Activated T-cell treated with anti-CD3 and anti-CD28 coated beads for 48 hours (primary cell): ENCODE measurements at places on chromosomes 4 and X.

- no peak for DNase-seq
Observed at GRCh38 chr4:87093443-87094123, 126.8 kb downstream of the KLHL8 start.

DNA sequence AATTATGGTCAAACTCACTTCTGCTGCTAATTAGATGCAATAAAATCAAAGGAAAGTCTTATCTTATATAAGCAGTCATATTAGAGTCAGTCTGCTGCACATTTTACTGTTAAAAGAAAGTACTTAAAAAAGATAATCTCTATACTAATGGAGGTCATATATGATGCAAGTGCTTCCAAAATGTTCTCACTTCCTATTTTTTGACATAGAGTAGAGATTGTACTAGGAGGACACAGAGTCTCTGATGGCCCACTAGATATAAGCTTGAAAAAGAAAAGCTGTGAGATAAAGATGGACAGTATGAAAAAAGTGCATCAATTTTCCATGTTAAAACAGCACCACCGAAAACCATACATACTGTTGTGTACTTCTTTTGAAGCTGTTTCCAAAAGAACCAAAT lies 196.9 kb downstream of the KLHL13 start:
- no peak for DNase-seq

- DNase-seq, result no peak
Observed at GRCh38 chr4:8916906-8917305, 45.3 kb upstream of the HMX1 start.

- DNase-seq, result no peak
Observed at GRCh38 chrX:132015875-132016274, 7.2 kb upstream of the STK26 start.

- DNase-seq, result no peak
Observed at GRCh38 chr4:30757357-30757756, 37.2 kb downstream of the PCDH7 start.

- DNase-seq, result no peak
Observed at GRCh38 chrX:110251526-110251925, 66.4 kb downstream of the AMMECR1 start.

DNA sequence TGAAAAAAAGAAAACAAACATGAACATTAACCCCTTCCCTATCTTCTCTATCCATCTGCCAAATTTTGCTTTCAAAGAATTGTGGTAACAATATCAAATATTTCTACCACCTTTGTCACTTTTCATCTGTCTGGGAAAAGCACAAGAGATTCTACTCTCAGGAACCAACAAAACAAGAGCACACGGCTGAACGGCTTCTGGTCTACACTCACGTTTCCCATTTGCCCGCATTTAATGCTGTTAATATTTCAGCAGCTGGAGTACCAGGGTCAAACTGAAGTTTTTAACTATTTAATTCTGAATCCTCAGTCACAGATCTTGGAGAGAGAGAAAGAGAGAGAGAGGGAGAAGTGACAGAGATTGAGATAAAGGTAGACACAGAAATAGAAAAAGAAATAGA lies 91.4 kb downstream of the UNC5C start:
- DNase-seq, result no peak

DNA sequence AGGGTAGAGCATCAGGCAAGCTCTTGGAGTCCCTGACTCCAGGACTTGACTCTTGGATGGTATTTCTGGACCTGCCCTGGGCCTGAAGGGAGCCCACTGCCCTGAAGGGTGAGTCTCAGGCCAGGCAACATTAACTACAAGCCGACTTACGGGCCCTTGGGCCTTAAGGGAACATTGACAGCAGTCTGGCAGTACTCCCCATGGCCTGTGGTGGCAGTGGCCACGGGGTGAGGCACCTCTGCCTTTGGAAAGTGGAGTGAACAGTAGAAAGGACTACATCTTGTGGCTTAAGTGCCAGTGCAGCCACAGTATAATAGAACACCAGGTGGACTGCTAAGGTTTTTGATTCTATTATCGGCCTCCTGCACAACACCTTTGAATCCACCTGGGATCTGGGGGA lies 36.3 kb downstream of the SH3BGRL start:
- no peak for DNase-seq

DNA sequence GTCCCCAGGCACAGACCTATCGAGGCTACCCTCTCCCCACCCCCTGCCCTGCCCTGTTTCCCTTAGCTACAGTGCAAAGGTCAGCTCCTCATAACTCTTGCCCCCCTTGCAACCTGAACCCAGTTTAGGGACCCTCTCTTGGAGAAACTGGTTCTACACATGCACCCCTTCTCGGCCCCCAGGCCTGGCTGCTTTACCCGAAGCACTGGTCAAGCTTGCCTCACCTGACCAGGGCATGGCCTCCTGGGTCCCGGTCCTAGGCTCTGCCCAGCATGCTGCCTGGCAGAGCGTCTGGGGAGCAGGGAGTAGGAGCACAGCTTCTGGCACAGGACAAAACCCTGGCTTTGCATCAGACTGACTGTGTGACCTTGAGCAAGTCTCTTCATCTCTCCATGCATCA lies 28.0 kb downstream of the ZNF185 start:
- DNase-seq, result no peak

- DNase-seq, result no peak
Observed at GRCh38 chrX:136529795-136530194, 2.2 kb upstream of the VGLL1 start.

DNA sequence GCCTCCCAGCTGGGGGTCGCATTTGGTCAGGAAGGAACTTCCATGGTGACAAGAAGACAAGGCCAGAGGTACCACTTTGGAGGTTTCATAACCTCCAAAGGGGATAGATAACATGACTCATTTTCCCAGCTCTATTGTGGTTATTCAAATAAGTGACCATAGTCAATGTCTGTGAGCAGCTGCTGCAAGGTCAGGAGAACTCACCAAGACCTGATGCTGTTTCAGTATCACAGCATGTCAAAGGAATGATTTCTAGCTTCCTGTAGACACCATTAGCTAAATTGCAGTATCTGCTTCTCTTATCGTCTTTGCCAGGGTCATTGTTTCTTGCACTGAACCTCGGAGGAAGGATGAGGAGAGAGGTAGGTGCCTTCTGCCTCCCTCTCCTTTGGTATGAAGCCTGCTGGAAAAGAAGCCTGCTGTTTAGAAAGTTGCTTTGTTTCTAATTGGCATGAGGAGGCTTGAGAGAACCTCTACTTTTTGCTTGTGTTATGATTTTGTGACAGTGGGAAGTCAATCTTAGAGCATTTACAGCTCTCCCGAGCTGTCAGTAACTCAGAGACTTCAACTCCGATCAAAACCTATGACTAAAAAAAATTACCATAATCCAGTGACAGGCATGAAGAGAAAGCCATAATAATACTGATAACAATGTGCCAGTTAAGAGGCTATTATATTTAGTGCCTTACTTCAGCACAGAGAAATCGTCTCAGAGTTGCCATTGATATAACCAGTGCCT lies 38.0 kb upstream of the GATB start:
- DNase-seq, result no peak

GRCh38 chr4:150108691-150109090 lies 30.4 kb downstream of the DCLK2 start:
- DNase-seq, result no peak

GRCh38 chrX:44246826-44247225 lies 96.6 kb downstream of the EFHC2 start:
- no peak for DNase-seq

DNA sequence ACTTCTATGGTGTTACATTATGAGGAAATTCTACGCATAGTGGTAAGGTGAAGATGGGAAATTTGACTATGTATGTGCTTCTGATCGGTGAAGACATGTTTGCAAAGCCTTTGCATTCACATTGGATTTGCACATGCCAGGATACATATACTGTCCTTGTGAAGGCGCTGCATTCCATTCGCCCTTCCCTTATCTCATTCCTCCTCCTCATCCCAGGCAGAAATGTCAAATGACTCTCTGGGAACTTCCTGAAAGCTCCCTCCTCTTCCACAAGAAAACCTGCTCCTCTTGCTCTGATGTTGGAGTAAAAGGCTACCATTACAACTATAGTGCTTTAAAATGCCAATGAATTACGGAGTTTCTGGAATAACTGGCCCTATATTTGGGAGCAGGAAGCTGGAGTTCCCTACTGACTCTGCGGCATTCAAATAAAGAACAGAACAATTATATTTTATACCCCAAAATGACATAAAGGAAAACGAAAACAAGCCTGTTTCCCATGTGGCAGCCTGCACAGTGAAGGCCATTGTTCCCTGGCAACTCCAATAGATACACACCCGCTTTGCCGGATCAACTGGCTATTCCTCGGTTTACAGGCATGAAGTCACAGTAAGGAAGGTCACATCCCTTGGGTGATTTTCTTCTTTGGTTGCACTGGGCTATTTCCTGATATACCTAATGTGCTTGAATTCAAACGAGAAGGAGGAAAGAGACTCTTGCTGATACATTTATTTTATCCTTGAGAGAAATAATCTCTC lies 84.5 kb downstream of the AREG start:
- no peak for DNase-seq

GRCh38 chr4:55468724-55469123 lies 73.0 kb downstream of the TMEM165 start:
- no peak for DNase-seq

GRCh38 chrX:29466456-29466855 lies 748.9 kb upstream of the MAGEB2 start:
- no peak for DNase-seq

- no peak for DNase-seq
Observed at GRCh38 chrX:2549876-2550275, 49.1 kb upstream of the DHRSX start.

DNA sequence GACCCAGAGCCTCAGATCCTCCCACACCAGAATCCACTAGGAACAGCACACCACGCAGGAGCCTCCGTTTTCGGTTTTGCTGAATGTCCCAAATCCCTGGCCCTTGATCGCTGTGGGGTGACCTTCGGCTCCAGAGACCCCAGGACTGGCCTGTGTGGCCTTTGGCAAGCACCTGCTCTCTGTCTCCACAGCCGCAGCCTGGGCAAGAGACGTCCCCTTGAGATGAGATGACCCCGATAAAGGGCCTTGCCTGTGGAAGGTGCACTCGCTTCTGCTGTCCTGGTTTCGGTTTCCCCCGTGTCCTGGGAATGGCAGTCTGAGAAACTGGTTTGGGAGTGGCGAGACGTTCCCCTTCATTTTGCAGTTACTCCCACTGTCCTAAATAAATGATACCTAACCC lies 9.6 kb downstream of the PSAPL1 start:
- no peak for DNase-seq

GRCh38 chrX:11066812-11067211 lies 44.3 kb upstream of the HCCS start:
- DNase-seq, result no peak

GRCh38 chr4:187612301-187612700 lies 383.3 kb upstream of the ZFP42 start:
- DNase-seq, result no peak

DNA sequence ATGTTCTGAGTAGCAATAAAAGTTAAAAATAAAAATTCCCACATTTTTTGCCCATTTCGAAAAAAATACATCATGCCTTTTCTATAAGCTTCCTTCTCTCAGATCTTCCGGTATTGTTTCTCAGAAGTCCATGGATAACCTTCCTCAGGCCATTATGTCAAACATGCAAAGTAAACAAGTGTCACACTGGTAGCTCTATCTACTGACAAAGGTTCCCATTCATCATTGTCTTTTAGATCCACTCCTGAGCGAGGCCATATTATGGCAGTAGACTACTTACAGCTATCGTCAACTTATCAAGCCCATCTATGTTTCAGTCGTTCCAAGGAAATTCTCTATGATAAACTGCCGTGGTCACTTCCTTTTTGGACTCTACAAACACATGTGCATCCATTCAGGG lies 1068.2 kb downstream of the GLUD2 start:
- no peak for DNase-seq

- DNase-seq, result no peak
Observed at GRCh38 chr4:42401171-42401570, 3.9 kb downstream of the SHISA3 start.

- no peak for DNase-seq
Observed at GRCh38 chr4:1799387-1800375, 6.6 kb downstream of the FGFR3 start.

DNA sequence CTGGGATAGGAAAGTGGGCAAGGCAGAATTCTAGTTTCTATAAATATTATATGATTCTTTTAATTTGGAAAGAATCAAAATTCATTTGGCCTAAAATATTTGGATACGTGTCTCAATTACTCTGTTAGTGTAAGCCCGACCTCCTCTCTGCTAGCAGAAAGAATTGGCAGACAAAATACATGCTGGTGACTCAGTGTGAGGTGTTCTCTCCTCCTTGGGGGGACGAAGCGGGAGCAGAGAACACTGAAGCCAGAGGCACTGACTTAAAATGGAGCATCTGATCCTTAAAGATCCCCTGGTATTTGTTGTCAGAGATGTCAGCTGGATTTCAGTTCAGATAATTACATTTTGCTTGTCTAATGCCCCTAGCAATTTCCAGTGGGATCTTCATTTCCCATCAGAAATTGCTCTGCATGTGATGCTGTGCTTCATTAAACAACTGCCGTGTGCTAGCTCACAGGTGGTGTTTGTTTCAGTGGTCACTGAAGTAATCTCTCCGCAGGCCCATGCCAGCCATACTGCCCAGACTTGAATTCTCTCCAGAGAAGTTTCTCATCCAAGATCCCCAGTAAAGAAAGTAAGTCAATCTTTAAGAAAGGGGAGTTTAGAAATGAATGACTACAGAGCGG lies 188.7 kb upstream of the TLL1 start:
- no peak for DNase-seq

DNA sequence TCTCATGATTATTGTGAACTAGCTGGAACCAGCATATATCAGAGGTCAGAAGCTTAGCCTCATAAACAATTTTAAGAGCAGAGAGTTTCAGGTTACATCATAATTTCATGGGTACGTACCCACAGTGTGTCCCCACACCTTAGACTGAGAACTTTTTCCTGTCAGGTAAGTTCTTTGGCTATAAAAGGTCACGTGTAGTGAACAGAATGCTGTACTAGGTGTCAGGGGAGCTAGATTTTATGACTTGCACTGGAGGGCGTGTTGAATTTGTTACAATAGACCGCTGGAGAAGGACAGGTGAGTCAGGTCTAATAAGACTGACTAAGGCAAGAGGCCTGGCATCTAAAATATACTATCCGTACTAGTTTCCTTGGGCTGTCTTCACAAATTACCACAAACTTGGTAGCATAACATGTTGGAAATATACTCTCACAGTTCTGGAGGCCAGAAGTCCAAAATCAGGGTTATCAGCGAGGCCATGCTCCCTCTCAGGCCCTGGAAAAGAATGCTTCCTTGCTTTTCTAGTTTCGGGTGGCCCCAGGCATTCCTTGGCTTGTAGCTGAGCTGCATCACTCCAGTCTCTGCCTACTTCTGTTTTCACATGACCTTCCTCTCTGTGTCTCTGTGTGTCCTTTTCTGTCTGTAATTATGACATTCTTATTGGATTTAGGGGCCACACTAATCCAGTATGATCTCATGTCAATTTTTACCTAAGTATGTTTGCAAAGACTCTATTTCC lies 512.0 kb upstream of the NR3C2 start:
- DNase-seq, result no peak

DNA sequence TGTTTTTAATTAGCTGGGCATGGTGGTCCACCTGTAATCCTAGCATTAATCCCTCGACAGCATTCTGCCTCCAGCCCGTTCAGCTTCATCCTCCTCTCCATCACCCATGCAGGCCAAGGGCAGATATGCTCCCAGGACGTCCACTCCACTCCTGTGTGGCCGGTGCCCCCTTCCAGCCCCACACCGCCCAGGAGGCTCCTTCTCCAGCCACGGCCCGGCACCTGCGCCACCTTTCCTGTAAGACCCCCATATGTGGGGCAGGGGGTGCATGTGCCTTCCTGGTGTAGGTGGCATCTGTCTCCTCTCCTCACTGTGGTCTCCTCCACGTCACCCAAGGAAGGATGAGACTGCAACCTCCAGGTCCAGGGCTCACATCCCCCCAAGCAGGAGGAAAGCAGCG lies 57.0 kb upstream of the MXD4 start:
- no peak for DNase-seq

- DNase-seq, result no peak
Observed at GRCh38 chr4:5447755-5448154, 260.6 kb downstream of the EVC2 start.
